Prostate gland (tissue), 2 donors: ENCODE measurements at places on chromosomes 4 and X.

DNA sequence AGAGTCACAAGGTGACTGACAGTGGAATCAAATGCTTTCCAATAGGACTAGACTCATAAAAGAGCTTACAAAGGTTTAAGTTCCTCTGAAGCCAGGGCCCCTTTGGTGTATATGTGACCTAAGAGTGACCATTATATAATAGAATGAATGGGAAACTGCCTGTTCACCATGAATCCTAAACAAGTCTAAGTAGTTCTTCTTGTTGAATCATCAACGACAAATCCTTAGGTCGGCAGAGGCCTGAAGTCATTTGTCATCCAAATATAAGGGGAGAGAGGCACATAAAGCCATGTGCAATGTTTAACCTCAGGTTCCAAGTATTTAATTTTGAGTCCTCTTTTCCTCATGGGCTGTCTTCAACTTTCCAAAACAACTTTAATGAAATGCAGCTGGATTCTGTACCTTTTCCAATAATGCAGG lies 122.4 kb downstream of the RASL11B start:
- no peak for DNase-seq

GRCh38 chr4:86026720-86027119 lies 333.1 kb downstream of the MAPK10 start:
- DNase-seq, result no peak

DNA sequence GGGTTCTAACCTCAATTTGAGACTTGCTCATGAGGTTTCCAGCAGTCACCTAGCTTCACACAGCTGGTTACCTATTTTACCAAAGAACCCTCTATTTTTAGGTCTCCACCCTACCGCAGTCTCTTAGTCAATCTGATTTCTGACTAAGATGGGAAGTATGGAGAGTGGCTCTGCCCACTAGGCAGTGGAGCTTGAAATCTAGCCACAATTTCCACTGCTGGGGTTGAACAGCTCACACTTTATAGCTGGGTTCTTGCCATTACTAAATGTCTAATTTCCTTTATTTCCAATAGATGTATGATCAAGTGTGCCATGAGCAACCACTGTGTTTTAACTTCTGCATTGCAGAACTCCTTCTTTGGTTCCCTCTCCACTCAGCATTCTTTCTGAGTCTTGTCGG lies 43.1 kb downstream of the GASK1B start:
- DNase-seq, result no peak

DNA sequence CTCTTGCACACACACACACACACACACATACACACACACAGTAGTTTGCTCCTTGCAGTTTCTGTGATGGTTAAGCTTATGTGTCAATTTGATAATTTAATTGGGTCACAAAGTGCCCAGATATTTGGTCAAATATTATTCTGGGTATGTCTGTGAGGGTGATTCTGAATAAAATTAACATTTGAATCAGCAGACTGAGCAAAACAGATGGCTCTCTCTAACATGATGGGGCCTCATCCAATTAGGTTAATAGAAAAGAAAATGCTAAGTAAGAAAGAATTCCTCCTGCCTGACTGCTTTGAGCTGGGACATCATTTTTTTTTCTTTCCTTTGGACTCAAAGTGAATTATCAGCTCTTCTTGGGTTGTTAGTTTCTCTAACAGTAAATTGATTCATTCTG lies 191.2 kb upstream of the INTU start:
- DNase-seq, result no peak

DNA sequence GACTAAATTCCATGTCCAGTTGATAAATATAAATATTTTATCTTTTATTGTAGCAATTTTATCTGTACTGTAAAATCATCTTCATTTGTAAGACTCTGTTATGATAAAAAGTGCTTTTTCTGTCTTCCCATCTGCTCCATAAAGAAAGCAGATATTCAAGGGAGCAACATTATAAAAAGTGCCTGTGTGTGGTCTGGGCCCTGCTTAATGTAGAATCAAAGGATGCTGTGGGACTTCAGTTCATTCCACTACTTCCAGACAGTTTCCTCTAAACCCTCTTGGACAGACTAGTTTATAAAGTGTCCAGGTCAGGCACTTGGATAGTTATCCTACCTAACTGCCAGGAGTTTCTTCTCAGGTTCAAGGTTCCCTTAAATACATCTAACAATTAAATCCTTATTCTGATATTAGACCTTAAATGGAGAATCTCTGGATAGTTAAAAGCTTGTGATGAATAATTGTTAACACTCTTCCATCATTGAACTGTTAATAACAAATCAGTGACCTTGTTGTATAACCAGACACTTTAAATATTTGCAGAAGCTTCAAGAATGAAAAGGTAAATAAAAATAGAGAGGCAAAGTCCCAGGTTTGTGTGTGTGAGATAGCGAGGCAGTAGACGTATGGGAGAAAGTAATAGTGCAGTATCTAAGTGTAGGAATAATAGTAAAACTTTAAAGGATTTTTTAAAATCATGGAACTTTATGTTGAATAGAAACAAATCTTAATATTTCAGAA lies 237.5 kb upstream of the CTSO start:
- no peak for DNase-seq

- no peak for DNase-seq
These were observed 192.5 kb downstream of the ASMT start for GRCh38 chrX:1807301-1807731.

DNA sequence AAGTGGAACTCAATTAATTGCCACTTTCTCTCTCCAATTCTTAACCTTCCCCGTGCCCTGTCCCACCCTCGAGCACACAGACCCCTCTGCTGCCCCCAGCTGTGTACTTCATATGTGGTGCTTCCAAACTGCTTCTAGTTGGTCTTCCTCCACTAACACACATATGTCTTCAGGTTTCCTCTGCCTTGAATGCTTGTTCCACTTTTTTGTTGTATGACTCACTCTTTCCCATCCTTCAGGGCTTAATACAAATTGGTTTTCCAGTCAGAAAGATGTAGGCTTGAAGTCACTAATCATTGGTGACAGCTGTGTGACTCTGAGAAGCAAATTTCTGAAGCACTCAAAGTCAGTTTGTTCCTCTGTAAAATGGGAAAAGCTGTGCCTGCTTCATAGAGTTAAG lies 30.6 kb downstream of the TRIM2 start:
- no peak for DNase-seq

- no peak for DNase-seq
These were observed 33.2 kb upstream of the OCIAD2 start for GRCh38 chr4:48939785-48940184.

GRCh38 chr4:16082426-16083240 lies 1.2 kb downstream of the PROM1 start:
- DNase-seq, result no peak

GRCh38 chr4:10204401-10205058 lies 87.9 kb upstream of the WDR1 start:
- no peak for DNase-seq

GRCh38 chr4:129335276-129335675 lies 239.3 kb downstream of the C4orf33 start:
- no peak for DNase-seq

- no peak for DNase-seq
These were observed 18.6 kb downstream of the RBMX start for GRCh38 chrX:136861877-136862276.

DNA sequence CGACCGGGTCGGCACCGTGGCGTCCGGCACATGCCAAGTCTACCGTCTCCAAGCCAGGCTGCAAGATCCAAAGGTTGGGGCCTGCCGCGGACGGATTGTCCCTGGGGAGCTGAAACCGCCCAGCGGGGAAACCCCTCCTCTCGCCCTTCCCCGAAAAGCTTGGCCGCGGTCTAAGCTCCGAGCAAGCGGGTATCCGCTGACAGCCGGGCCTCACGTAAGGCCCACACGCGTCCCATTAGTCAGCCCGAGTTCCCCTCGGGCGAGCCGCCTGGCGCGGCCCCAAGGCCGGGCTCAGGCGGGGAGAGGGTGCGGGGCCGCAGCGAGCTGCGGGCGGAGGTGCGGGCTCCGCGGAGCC lies 6.8 kb upstream of the BCOR start:
- DNase-seq, result peak; percentile 38

DNA sequence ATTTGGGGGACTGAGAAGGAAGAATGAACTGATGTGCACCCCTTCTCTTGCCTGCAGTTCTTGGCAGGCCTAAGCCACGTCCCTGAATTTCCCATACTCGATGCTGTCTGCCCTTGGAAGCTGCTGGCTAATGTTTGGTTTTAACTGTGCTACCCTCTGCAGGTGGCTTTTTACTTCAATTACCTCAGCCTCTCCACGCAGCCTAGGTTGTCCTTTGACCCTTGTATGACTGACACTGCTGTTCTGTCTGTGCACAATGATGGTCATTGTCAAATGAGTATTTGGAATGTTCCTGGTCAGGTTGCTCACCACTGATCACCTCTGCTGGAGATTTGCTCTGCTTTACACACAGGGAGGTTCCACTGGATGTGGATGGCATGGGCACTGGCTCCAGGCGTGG lies 137.1 kb downstream of the ZNF518B start:
- no peak for DNase-seq

GRCh38 chrX:85326234-85327059 lies 53.0 kb downstream of the POF1B start:
- DNase-seq, result no peak

GRCh38 chr4:47650584-47651130 lies 165.6 kb downstream of the ATP10D start:
- no peak for DNase-seq

- DNase-seq, result no peak
These were observed 15.7 kb downstream of the ATP10D start for GRCh38 chr4:47500776-47501175.

GRCh38 chr4:74109116-74109869 lies 10.3 kb upstream of the CXCL2 start:
- DNase-seq, result no peak

- DNase-seq, result no peak
These were observed 70.5 kb downstream of the GRIA2 start for GRCh38 chr4:157291071-157291470.

DNA sequence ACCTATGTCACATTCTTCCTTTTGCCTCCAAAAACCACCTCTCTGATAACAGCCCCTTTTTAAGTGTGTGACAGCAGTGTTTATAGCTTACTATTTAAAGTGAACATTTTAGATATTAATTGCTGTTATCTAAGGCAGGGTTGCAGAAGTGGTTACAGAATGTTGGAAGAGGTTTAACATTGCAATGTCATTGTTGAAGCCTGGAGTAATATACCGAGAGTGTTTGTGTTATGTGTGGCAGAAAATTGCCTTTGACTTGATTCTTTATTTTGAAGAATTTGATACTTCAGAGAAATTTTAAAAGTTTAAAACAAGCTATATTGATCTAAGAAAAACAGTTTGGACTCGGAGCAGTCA lies 37.1 kb downstream of the SMARCAD1 start:
- no peak for DNase-seq

DNA sequence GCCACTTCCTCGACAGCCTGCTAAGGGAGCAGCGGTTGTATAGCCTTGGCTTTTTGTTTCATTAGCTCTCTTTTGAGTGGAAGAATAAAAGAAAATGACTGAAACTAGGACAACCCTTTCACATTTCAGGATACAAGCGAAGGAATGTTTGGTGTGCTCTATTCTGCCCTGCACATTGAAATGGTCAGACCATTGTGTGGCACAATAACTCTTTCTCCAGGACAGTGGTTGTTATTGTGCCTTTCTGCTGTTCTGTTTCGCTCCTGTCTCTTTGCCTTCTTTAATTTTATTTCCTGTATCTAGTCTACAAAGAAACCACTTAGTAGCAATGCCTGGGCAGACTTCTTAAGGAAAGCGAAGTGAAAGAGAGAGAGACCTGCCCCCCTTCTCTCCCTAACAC lies 473.7 kb downstream of the GBA3 start:
- DNase-seq, result no peak

DNA sequence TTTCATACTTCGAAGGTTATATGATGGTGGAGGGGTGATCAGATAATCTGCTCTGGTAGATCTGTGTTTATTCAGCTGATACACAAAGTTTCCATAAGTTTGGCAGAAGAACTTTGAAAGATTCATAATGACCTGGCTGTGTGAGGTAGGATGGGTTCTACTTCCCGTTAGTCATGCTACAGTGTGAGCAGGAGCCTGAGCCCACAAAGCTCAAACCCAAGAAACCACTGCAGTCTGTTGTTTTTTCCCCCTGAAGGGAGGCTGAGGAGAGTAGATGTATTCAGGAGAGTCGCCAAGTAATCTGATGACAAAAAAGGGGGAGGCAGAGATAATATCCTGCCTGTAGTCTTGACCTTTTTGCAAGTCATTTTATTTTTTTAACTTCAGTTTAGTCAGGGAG lies 52.8 kb upstream of the PPP3CA start:
- no peak for DNase-seq

DNA sequence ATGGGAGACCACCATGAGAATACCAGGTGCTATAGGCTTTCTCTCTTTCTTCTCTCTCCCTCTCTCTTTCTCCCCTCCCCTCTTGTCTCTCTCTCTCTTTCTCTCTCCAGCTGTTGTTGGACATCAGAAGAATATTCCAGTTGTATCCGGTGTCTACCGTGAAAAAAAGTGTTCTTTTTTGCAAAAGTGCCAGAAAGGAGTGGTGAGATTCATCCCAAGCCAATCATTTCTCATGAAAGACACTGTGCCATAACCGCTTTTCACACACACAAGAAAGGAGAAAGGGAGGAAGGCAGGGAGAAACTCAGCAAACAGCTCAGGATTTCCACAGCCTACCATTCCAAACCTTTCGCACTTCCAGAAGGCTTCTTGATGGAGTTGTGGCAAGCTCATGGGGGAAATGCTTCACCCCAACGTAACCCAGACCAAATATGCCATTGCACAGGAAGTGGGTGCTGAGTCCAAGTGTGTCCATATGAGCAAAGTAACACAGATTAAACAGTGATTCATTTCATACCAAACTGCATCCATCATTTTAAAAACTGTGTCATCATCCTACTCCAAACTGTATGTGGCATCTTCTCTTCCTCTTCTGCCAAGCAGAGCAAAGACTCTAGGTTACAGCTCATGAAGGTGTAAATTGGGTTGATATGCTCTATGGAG lies 224.0 kb downstream of the APBB2 start:
- no peak for DNase-seq

GRCh38 chrX:110021258-110022022 lies 18.5 kb downstream of the TMEM164 start:
- no peak for DNase-seq

GRCh38 chrX:64850371-64851082 lies 125.7 kb downstream of the ZC4H2 start:
- DNase-seq, result no peak
